NCI-H1092 treated with DMSO at 0.1 percent for 48 hours (cell line): ENCODE measurements at places on chromosomes 7 and 10.

GRCh38 chr10:130921461-130921860, 390.1 kb downstream of the TCERG1L start:
- no peak for DNase-seq

DNA sequence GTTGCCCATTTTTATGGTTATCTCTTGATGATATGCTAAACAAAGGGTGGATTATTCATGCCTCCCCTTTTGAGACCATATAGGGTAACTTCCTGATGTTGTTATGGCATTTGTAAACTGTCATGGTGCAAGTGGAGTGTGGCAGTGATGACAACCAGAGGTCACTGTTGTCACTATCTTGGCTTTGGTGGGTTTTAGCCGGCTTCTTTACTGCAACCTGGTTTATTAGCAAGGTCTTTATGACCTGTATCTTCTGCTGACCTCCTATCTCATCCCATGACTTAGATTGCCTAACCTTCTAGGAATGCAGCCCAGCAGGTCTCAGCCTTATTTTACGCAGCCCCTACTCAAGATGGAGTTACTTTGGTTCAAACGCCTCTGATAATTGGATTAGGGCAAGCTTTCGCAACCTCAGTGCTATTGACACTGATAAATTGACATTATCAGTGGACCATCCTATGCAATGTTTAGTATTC, 36.9 kb downstream of the BAG3 start:
- DNase-seq, result no peak

DNA sequence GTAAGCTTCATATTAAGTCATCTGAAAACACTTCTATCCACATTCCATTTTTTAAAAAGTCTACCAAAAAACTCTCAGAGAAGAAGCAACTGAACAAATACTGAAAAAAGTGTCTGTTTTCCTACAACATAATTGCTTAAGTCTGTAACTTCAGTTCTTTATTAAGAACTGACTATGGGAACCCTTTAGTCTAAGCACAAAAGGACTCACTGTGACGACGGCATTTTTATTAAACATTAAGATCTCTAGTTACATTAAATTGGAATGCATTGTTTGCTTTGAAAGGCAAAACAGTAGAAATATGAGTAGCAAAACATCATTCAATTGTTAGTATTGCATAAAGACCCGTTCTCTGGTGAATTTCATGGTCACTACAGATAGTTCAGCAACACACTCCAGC, 5.8 kb upstream of the FAM3C start:
- no peak for DNase-seq

DNA sequence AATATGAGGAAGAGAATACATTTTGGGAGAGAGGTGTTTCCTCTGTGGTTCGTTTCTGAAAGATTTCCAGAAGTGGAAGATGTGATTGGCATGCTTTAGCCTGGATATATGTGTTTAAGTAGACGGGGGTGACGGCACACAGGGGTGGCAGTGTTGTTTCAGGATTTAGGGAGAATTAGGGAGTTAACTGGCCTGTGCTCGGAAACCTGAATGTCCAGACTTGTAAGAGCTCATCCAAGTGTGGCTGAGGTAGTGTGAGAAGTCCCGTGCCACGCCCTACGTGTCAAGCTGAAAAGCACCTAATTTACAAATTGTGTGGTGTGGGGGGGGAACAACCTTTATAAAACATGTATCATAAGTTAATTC, 1.1 kb downstream of the RALA start:
- peak; percentile 9 for DNase-seq

- DNase-seq, result no peak
Observed at GRCh38 chr10:44307691-44308090, 77.2 kb downstream of the CXCL12 start.

GRCh38 chr7:18290865-18291264, 204.7 kb upstream of the HDAC9 start:
- no peak for DNase-seq

DNA sequence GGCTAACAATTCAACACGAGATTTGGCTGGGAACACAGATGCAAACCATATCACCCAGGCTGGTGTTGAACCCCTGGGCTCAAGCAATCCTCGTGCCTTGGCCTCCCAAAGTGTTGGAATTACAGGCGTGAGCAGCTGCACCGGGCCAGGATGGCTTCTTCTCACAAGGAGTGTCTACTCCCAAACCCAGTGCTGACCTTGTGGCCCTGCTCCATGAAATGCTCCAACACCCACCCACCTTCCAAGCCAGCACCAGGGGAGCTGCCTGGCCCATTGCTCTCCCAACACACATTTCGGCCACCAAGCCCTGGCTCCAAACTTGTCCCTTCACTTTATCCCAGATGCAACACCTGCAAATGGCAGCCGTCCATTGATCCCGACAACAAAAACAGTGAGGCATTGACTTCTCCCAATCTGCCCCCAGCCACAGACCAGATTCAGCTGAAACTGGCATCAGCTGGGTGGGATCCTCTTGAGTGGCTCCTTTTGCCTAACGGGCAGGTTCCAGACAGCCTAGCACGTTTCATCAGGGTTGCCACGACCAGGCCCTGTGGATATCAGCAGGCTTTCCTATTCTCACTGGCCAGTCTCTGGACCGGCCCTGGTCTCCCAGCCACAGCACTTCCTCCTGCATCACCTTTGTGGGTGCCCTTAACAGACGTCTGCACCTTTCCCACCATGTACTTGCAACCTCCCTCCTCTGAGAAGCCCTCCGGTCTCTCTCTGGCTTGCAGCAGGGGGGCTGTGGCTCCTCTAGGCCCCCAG, 105.7 kb upstream of the CARD11 start:
- no peak for DNase-seq

DNA sequence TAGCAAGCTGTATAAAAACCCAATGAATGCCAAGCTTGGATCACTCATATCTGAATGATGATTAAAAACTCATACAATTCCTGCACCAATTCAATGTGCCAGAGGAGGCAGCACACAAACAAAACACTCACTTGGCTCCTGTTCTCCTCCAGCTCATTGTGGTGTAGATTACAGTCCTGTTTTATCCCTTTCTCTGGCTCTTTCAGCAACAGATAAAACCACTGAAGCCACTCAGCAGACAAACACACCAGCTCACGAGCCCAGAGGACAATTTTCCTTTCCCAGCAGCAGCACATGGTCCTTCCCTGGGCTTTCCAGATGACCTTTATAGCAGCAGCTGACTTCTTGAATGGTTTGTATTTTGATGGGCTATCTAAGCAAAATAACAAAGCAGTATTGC, 107.3 kb upstream of the STARD3NL start:
- DNase-seq, result peak; percentile 49

DNA sequence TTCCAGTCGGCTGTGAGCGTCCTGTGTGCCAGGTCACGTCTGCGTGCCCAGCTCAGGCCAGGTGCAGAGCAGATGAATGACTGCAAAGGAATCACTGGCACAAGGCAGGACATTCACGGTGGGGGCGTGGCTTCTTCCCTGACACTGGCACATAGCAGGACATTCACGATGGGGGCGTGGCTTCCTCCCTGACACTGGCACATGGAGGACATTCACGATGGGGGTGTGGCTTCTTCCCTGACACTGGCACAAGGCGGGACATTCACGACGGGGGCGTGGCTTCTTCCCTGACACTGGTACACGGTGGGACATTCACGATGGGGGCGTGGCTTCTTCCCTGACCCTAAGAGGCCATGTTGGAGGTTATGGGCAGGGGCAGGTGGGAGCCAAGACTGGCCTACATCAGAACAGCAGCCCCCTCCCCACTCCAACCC, 64.3 kb downstream of the MYL10 start:
- no peak for DNase-seq

GRCh38 chr10:69819716-69820506, 18.2 kb downstream of the COL13A1 start:
- DNase-seq, result no peak
